Left renal cortex interstitium (tissue), 4 donors: ENCODE measurements at places on chromosomes 7 and 10. TPM values are rescaled to one million over a fixed set of nuclear protein-coding genes. Genes with fewer than 3 reads are reported as not detected.

The SCART1 gene
- 3.7 TPM for polyA plus RNA-seq

The PNLIP gene
- not detected for polyA plus RNA-seq

The IFIT1B gene
- polyA plus RNA-seq: 0.09 TPM

DNA sequence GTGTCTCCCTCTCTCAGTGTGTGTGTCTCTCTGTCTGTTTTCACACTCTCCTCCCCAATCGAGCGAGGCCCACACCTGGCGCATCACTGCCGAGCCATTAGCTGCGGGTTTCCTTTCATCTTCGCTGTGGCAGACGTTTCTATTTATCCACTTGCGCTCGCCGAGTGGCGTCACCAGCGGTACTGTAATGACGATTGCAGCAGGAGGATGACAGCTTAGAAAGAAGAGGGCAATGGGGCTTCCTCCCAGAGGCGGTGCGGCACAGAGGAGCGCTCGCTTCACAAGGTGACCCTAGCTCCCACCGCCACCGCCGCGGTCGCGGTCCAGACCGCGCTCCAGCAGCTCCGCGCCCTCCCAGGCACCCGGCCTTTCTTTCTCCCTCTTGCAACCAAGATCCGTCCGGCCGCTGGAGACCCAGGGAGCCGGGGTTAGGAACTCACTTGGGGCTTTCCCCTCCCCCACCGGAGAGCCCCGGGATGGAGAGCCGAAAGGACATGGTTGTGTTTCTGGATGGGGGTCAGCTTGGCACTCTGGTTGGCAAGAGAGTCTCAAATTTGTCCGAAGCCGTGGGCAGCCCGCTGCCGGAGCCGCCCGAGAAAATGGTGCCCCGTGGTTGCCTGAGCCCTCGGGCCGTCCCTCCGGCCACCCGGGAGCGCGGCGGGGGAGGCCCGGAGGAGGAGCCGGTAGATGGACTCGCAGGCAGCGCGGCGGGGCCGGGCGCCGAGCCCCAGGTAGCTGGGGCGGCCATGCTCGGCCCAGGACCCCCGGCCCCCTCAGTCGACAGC lies at the start of gene EVX1:
Gene EVX1 (plus strand): TSS at position 248 of the 785 bp plus-strand sequence. CDS start 229 bp downstream, at position 477.
- DNase-seq: no peak

DNA sequence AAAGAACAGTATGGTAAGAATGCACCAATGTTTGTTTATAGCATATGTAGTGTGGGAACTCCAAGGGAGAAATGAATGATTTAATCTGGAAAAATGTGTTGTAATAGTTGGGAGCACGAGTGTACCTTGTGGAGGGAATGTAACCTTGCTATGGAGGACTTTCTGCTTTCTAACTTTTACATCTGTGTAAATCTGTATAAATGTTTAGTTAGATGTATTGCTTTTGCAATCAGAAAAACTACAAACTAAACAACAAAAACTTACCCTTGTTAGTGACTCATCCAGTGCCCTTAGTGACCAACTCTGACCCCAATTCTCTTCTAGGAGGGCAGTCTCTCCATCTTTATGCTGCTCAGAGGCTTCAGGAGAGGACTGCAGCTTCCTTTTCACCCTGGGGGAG lies 89.3 kb downstream of the CCNY start:
- DNase-seq: no peak

DNA sequence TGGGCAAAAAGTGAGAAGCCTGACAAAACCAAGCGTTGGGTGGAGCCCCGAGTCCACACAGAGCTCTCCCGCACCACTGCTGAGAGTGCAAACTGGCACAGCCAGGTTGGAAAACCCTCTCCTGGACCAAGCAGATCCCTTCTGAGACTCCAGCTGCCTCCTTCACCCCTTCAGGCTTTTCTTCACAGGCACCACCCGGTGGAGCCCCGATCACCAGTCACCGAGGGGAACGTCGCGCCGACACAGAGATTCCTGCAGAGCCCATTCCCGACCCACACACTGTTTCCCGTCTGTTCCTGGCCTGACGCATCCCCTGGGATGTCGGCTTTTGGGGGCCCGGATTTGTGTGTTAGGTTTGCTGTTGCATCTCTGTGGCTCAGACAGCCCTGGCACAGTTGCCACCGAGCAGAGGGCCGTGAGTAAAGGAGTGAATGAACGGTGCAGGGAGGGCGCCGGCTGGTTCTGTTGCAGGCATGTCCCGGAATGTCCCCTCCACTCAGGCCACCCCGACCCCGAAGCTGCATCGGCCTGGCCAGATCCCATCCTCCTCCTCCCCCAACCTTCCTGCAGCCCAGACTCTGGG lies 51.0 kb upstream of the INPP5A start:
- DNase-seq: no peak

DNA sequence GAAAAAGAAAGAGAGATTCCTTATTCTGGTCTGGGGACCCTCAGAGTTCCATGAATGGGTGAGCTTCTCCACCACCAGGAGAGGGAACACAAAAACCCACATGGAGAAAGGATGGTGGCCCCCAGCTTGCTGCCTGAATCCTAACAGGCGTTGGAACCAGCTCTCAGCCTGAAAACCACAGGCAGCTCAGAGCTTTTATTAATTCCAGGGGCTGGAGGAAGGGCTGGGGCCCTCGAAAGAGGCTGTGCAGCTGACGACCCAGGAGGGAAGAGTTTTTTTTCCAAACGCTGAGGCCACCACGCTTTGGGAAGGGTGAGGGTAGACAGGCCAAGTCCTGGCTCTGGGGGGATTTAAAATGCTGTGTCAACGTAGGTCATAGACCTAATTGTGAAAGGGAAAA lies 10.8 kb upstream of the ELN start:
- DNase-seq: no peak
